Activated CD8-positive, alpha-beta memory T cell treated with anti-CD3 and anti-CD28 coated beads, Interleukin-2, amount 10 ng/mL, durations not matched to agents 7 days and 5 days (primary cell): ENCODE measurements at places on chromosomes 7 and 10. TPM values are rescaled to one million over a fixed set of nuclear protein-coding genes. Genes with fewer than 3 reads are reported as not detected.

DNA sequence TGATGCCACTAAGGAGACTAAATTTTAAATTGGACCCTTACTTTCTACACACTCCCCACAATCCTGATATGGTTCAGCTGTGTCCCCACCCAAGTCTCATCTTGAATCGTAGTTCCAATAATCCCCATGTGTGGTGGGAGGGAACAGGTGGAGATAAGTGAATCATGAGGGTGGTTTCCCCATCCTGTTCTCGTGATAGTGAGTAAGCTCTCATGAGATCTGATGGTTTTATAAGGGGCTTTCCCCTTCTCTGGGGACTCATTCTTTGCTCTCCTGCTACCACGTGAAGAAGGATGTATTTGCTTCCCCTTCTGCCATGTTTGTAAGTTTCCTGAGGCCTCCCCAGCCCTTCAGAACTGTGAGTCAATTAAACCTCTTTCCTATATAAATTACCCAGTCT, 18.4 kb upstream of the BET1 start:
- DNase-seq, result no peak
- peaks cover 2% of the 10 kb centered on the region for H3K4me1 ChIP-seq
- no peaks in the 10 kb centered on the region for H3K36me3 ChIP-seq
- H3K4me3 ChIP-seq, result no peak overlapping the region
- H3K27me3 ChIP-seq, result peaks cover 10% of the 10 kb centered on the region

DNA sequence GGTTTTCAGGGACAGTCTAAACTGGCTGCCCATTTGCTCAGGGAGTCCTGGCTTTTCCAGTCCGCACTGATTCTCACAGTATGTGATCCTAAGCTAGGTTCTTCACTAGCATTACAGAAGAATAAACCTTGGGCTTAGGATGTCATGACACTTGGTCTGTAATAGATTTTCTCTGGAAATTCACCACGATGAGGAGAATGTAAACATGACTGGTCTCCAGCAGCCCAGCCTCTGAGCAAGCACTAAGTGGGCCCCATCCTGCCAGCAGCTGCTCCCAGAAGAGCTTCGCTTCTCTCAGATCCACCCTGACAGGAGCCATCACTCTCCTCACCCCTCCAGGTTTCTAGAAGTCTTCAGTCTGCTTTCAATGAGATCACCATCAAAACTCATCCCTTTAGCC, 103.7 kb upstream of the ZPBP start:
- no peak overlapping the region for H3K4me3 ChIP-seq
- peaks cover 2% of the 10 kb centered on the region for H3K36me3 ChIP-seq
- H3K27ac ChIP-seq, result no peak overlapping the region
- no peak for DNase-seq
- peaks cover 12% of the 10 kb centered on the region for H3K27me3 ChIP-seq

- peak overlapping the region; percentile 38 for H3K4me3 ChIP-seq
- no peaks in the 10 kb centered on the region for H3K36me3 ChIP-seq
- no peaks in the 10 kb centered on the region for H3K27me3 ChIP-seq
- DNase-seq, result peak; percentile 72
- H3K27ac ChIP-seq, result peak overlapping the region; percentile 82
- peaks cover 33% of the 10 kb centered on the region for H3K4me1 ChIP-seq
Measured at GRCh38 chr10:110802551-110803238, 69.0 kb upstream of the PDCD4 start.

DNA sequence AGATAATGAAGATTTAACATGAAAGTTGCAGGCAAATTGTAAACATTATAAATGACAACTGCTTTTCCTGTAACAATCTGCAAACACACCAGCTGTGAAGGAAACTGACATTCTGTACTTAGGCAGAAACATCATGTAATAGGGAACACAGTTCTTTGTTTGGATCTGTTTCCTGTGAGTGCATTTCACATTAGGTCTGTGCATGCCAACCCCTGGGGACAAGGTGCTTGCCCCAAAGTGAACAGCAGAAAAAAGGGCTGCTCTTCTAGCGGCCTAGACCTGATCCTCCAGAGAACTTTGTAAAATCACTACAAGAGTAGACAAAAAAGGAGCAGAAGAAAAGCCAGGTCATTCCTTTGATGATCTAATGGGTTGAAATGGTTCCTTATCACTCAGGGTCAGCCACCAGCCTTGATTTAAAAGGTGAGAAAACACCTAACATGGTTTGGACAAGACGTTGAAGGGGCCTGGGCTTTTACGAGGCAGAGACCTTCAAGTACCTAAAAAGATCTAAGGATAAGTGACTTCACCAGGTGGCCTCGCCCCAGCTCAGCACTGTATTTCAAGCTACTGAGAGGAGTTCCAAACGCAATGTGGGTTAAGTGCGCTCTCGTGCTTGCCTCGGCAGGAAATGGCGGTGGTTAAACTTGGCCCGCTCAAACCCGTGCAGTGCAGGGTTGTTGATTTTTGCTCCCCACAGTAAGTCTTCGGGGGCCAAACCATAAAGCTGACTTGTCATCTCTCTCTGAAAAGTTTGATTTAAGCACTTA, 249.7 kb downstream of the CREB5 start:
- peaks cover 8% of the 10 kb centered on the region for H3K4me1 ChIP-seq
- no peak overlapping the region for H3K27ac ChIP-seq
- peak; percentile 44 for DNase-seq
- H3K4me3 ChIP-seq, result no peak overlapping the region
- H3K27me3 ChIP-seq, result peaks cover 6% of the 10 kb centered on the region

- no peak overlapping the region for H3K27ac ChIP-seq
- no peak overlapping the region for H3K4me3 ChIP-seq
- H3K4me1 ChIP-seq, result no peaks in the 10 kb centered on the region
- no peaks in the 10 kb centered on the region for H3K27me3 ChIP-seq
- no peaks in the 10 kb centered on the region for H3K36me3 ChIP-seq
Measured at GRCh38 chr10:25725917-25726716, 207.9 kb upstream of the MYO3A start.

GRCh38 chr7:23114896-23115295, 9.3 kb downstream of the KLHL7 start:
- no peak overlapping the region for H3K4me3 ChIP-seq
- no peaks in the 10 kb centered on the region for H3K27me3 ChIP-seq

Gene MKRN1
- total RNA-seq, result 75.5 TPM

Gene LRIT1
- not detected for total RNA-seq
